ENCODE measurements at places on chromosomes 6 and 20. TPM values are rescaled to one million over a fixed set of nuclear protein-coding genes. Genes with fewer than 3 reads are reported as not detected.

Gene GHRH
- not detected for total RNA-seq

Gene TRIM31
- not detected for total RNA-seq

Gene FAM210B
- total RNA-seq = 24.0 TPM

Gene CRISP2
- 0.29 TPM for total RNA-seq

Gene TTI1
- total RNA-seq = 36.3 TPM

Gene SLC12A5
- not detected for total RNA-seq

Gene PTK6
- total RNA-seq = 0.24 TPM

Gene POU5F1
- 0.21 TPM for total RNA-seq

Gene NRSN1
- not detected for total RNA-seq

Gene PPP1R14C
- total RNA-seq = 2.4 TPM

Gene BANF2
- total RNA-seq = not detected

Gene XKR7
- not detected for total RNA-seq

Gene TAPBP
- 33.8 TPM for total RNA-seq

Gene GLO1
- total RNA-seq = 117 TPM

Gene LRRC73
- 1.9 TPM for total RNA-seq

Gene PACRG
- total RNA-seq = not detected

Gene CNR1
- 4.6 TPM for total RNA-seq

Gene BPIFA1
- total RNA-seq = not detected

Gene BPIFB1
- 0.24 TPM for total RNA-seq

Gene CTSZ
- total RNA-seq = 246 TPM

Gene DACT2
- not detected for total RNA-seq

Gene HTR1E
- not detected for total RNA-seq

Gene TBPL1
- total RNA-seq = 34.9 TPM

Gene HLA-DRB1
- total RNA-seq = 68.2 TPM

Gene SLC22A2
- total RNA-seq = not detected

Gene PPP1R18
- 52.6 TPM for total RNA-seq

Gene STX7
- total RNA-seq = 9.6 TPM

Gene TBC1D22B
- 3.0 TPM for total RNA-seq

Gene SLC22A7
- total RNA-seq = not detected

Gene SLC17A1
- total RNA-seq = not detected

Gene SPEF1
- 1.0 TPM for total RNA-seq

Gene PPP1R3G
- total RNA-seq = not detected

Gene MYLK2
- total RNA-seq = 2.1 TPM

Gene CDKN1A
- total RNA-seq = 85.1 TPM

Gene GJE1
- total RNA-seq = not detected

Gene TMEM244
- total RNA-seq = 0.75 TPM

Gene BPI
- total RNA-seq = not detected

All from A375 (cell line).